Activated CD8-positive, alpha-beta memory T cell treated with anti-CD3 and anti-CD28 coated beads, Interleukin-2, amount 10 ng/mL, durations not matched to agents 7 days and 5 days (primary cell): ENCODE measurements at places on chromosomes 5 and 9.

DNA sequence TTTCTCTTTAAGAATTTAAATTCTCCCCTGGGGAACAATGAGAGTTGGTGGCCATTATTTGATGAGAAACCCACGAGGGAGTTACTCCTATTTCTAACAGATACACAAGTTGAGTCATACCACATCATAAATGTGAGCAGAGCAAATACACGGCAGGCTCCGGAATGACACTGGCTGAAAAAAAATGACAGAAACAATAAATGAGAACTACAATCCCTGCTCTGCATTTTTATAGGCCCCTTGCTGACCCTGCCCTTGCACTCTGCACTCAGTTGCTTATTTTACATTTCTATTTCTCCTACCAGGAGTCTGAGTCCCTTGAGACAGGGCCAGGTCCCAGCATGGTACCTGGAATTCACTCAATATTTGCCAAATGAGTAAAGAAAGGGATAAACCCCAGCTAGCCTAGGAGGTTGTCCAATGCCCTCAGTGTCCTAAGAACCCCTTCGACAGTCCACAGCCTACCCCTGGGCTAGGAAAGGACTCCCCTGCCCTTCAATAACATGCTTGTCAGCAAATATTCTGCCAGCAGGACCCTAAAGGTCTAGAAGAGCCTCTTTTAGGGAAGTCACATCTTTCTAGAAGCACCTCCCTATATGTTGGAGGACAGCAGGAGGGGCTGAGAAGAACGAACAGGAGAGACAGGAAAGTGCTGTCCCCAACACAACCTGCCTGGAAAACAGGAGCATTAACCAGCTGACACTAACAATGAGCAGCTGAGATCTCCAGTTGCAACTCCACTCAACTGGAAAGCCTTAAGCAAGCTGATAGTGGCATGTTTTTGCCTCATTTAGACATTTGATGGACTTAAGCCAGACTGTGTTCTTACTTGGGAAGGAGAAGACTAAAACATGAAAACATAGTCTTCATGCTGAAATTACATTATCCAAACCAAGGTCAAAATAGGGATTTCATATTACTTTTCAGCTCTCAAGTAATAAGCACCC is 191.2 kb downstream of the ACTL7B start:
- H3K27me3 ChIP-seq, result no peaks in the 10 kb centered on the region
- no peaks in the 10 kb centered on the region for H3K36me3 ChIP-seq
- no peaks in the 10 kb centered on the region for H3K4me1 ChIP-seq
- H3K27ac ChIP-seq, result no peak overlapping the region
- H3K4me3 ChIP-seq, result no peak overlapping the region
- no peak for DNase-seq

GRCh38 chr5:143374496-143375217 is 28.8 kb downstream of the NR3C1 start:
- H3K4me3 ChIP-seq, result no peak overlapping the region
- H3K36me3 ChIP-seq, result peaks cover 35% of the 10 kb centered on the region
- H3K27ac ChIP-seq, result no peak overlapping the region
- H3K4me1 ChIP-seq, result peaks cover 4% of the 10 kb centered on the region
- DNase-seq, result no peak

GRCh38 chr9:137666955-137667670 is 48.3 kb downstream of the EHMT1 start:
- peaks cover 4% of the 10 kb centered on the region for H3K4me1 ChIP-seq
- H3K27me3 ChIP-seq, result no peaks in the 10 kb centered on the region
- DNase-seq, result no peak

GRCh38 chr5:96017951-96018350 is 56.3 kb upstream of the ELL2 start:
- no peak overlapping the region for H3K27ac ChIP-seq
- no peak for DNase-seq
- H3K4me1 ChIP-seq, result peaks cover 10% of the 10 kb centered on the region
- no peak overlapping the region for H3K4me3 ChIP-seq

GRCh38 chr5:4271193-4271592 is 675.6 kb downstream of the IRX1 start:
- no peak overlapping the region for H3K27ac ChIP-seq
- no peaks in the 10 kb centered on the region for H3K27me3 ChIP-seq
- no peak for DNase-seq
- H3K4me3 ChIP-seq, result no peak overlapping the region

GRCh38 chr5:99068944-99069650 is 140.3 kb upstream of the CHD1 start:
- H3K4me1 ChIP-seq, result no peaks in the 10 kb centered on the region
- H3K27ac ChIP-seq, result no peak overlapping the region
- H3K4me3 ChIP-seq, result no peak overlapping the region
- DNase-seq, result no peak

- H3K27ac ChIP-seq, result no peak overlapping the region
- H3K4me1 ChIP-seq, result no peaks in the 10 kb centered on the region
- peaks cover 2% of the 10 kb centered on the region for H3K27me3 ChIP-seq
- no peak for DNase-seq
- no peaks in the 10 kb centered on the region for H3K36me3 ChIP-seq
Measured at GRCh38 chr5:6158974-6159831, 219.1 kb downstream of the MED10 start.

- H3K4me3 ChIP-seq, result no peak overlapping the region
- peaks cover 20% of the 10 kb centered on the region for H3K36me3 ChIP-seq
- no peaks in the 10 kb centered on the region for H3K27me3 ChIP-seq
- DNase-seq, result no peak
- H3K4me1 ChIP-seq, result peaks cover 26% of the 10 kb centered on the region
Measured at GRCh38 chr5:134600600-134600999, 32.0 kb downstream of the SAR1B start.

- H3K36me3 ChIP-seq, result no peaks in the 10 kb centered on the region
- no peak overlapping the region for H3K27ac ChIP-seq
- peaks cover 29% of the 10 kb centered on the region for H3K4me1 ChIP-seq
- no peak overlapping the region for H3K4me3 ChIP-seq
Measured at GRCh38 chr9:136700304-136700703, 12.1 kb upstream of the DIPK1B start.

DNA sequence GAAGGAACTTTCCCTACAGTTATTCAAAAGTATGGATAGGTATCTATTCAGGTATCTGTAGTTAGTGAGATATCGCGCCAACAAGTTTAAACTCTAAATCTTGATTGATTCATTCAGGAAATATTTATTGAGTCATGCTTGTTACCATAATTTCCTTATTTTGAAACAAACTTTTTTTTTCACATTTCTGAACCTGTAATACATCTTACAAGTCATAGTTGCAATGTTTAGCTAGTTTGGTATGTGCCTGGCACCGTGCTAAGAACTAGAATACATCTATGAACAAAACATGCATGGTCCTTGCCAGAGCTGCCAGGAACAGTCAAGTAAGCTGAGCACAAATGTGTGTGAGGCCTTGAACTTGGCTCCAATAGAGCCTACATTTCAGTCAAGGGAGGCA is 226.4 kb downstream of the PCSK5 start:
- no peak overlapping the region for H3K4me3 ChIP-seq
- no peaks in the 10 kb centered on the region for H3K27me3 ChIP-seq
- H3K36me3 ChIP-seq, result no peaks in the 10 kb centered on the region
- peaks cover 3% of the 10 kb centered on the region for H3K4me1 ChIP-seq
- DNase-seq, result no peak
- no peak overlapping the region for H3K27ac ChIP-seq

- no peaks in the 10 kb centered on the region for H3K4me1 ChIP-seq
- H3K36me3 ChIP-seq, result no peaks in the 10 kb centered on the region
- no peak overlapping the region for H3K4me3 ChIP-seq
- peaks cover 15% of the 10 kb centered on the region for H3K27me3 ChIP-seq
Measured at GRCh38 chr5:116598911-116599310, 24.3 kb upstream of the SEMA6A start.

- peak; percentile 72 for DNase-seq
- H3K27ac ChIP-seq, result peak overlapping the region; percentile 35
Measured at GRCh38 chr9:86485359-86485758, 131.1 kb upstream of the TUT7 start.

GRCh38 chr5:72647806-72648205 is 140.6 kb upstream of the ZNF366 start:
- no peaks in the 10 kb centered on the region for H3K36me3 ChIP-seq
- no peak overlapping the region for H3K4me3 ChIP-seq
- no peak for DNase-seq
- H3K27ac ChIP-seq, result no peak overlapping the region
- H3K27me3 ChIP-seq, result peaks cover 3% of the 10 kb centered on the region

- no peaks in the 10 kb centered on the region for H3K36me3 ChIP-seq
- DNase-seq, result no peak
- no peaks in the 10 kb centered on the region for H3K4me1 ChIP-seq
- H3K27ac ChIP-seq, result no peak overlapping the region
Measured at GRCh38 chr5:11555171-11555570, 349.1 kb downstream of the CTNND2 start.

- H3K36me3 ChIP-seq, result no peaks in the 10 kb centered on the region
- H3K27me3 ChIP-seq, result peaks cover 33% of the 10 kb centered on the region
- no peak overlapping the region for H3K27ac ChIP-seq
- H3K4me1 ChIP-seq, result no peaks in the 10 kb centered on the region
- no peak overlapping the region for H3K4me3 ChIP-seq
- no peak for DNase-seq
Measured at GRCh38 chr9:136650648-136651047, 12.1 kb upstream of the EGFL7 start.

GRCh38 chr5:123035918-123036390 is 571 bp downstream of the PPIC start:
- DNase-seq, result no peak
- H3K4me1 ChIP-seq, result peaks cover 11% of the 10 kb centered on the region
- H3K4me3 ChIP-seq, result peak overlapping the region; percentile 53
- no peak overlapping the region for H3K27ac ChIP-seq
- no peaks in the 10 kb centered on the region for H3K36me3 ChIP-seq
